ENCODE measurements at places on chromosomes 3 and 15.
A peak's percentile ranks its signal among the peaks of the same experiment; 100 is the strongest.

- no peak for DNase-seq
Observed at GRCh38 chr15:60005352-60006202, 1.5 kb downstream of the FOXB1 start.

DNA sequence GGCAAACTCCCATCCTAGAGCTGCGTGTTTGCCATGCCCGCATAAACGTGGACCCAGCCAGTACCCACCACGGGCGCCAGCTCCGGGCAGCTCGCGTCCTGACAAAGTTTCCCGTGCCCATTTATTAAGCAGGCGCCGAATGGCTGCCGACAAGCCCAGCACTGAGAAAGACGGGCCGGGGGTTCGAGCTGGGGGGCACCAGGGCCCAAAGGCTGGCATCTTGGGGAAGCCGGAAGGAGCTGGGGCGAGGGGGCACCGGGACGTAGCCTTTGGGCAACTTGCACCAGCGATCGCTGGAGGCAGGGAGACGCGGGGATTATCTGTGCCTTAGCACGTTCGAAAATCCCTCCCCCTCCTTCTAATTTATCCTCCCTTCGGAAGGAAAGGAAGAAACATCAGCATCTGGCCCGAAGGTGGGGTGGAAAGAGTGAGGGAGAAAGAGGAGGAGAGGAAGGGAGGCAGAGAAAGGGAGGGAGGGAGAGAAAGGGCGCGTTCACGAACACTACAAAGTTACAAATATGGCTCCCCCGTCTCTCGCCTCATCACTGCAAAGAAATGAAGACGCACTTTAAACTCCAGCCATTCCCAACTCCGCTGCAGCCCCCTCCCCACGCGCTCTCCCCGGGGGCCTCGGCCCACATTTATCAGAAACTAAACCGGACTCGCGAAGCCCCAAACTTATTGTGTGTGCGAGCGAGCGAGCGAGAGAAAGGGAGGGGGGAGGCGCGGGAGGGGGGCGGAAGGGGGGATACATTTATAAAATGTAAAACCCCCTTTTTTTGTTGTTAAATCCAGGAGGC, 1.0 kb downstream of the ANP32A start:
- peak; percentile 41 for DNase-seq

- DNase-seq = no peak
Observed at GRCh38 chr15:42836251-42836650, 84.3 kb downstream of the TTBK2 start.

DNA sequence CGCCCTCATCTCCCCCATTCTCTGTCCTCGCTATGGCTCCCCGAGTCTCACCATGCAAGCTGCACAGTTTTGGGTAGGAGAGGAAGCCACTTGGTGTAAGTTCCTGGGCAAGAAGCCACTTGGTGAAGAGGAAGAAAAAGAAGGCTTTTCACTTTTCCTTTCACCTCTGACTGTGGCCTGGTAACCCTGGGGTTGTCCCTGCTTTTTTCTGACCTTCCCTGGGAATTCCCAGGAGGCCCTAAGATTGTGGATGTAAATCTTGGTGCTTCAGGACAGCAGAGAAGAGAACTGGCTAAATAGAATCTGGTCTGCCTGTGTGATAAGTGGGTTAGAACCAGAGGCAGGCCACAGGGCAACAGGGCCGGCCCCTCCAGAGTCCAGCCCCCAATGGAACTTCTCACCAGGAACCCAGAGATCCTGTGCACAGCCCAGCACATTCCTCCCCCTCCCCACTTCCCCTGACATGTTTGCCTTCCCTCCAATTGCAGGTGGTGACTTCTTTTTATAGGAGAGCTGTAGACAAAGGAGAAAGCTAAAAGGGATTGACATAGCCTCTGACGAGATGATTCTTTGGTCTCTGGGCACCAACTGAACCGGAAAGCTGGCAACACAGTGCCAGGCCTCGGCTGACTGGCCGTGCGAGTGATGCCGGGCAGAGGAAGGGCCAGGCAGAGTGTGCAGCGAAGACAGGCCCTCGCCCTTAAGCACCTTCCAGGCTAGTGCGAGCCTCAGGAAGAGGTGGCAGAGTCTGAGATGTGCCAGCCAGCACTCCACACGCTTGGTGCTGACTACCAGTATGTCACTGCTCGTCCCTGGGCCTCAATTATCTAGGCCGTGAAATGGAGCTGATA, 19.4 kb upstream of the SKOR1 start:
- DNase-seq = no peak
